ENCODE measurements at places on chromosomes 7 and 10.
A peak's percentile ranks its signal among the peaks of the same experiment; 100 is the strongest.

- DNase-seq = no peak
These were observed 45.7 kb downstream of the ZNF138 start for GRCh38 chr7:64839910-64840309.

- no peak for DNase-seq
These were observed 330.1 kb downstream of the EXOC4 start for GRCh38 chr7:133582766-133583523.

GRCh38 chr10:24603333-24603732 lies 120.4 kb downstream of the ARHGAP21 start:
- DNase-seq = no peak

GRCh38 chr7:94395141-94396036 lies 694 bp downstream of the COL1A2 start:
- DNase-seq = peak; percentile 94

GRCh38 chr7:42449431-42449830 lies 212.4 kb upstream of the GLI3 start:
- DNase-seq = no peak

DNA sequence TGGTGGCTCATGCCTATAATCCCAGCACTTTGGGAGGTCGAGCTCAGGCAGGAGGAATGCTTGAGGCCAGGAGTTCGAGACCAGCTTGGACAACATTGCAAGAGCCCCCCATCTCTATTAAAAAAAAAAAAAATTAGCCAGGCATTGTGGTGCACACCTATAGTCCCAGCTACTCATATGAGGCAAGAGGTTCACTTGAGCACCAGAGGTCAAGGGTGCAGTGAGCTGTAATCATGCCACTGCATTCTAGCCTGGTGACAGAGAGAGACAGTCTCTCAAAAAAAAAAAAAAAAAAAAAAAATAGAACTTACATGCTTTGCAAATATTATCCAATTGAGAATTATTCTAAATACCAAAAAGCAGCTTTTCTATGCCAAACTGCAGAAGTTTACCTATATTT lies 11.0 kb downstream of the KIN start:
- DNase-seq = no peak

DNA sequence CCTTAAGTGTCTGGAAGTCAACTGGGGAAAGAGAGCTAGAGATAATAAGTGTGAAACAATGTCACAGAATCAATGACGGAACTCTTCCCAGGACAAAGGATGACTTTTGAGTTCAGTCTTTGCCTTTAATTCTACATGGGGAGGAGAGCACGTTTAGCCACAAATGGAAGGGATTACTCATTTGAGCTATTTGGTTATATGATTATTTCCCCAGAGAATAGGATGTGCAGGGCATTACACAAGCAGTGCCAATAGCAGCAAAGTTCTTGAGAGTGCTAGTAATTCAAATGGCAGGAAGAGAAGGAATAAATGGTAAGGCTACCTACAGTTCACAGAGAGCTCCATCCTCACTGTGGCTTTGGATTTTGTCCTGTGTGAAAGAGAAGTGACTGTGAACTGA lies 6.0 kb downstream of the EGFR start:
- no peak for DNase-seq

DNA sequence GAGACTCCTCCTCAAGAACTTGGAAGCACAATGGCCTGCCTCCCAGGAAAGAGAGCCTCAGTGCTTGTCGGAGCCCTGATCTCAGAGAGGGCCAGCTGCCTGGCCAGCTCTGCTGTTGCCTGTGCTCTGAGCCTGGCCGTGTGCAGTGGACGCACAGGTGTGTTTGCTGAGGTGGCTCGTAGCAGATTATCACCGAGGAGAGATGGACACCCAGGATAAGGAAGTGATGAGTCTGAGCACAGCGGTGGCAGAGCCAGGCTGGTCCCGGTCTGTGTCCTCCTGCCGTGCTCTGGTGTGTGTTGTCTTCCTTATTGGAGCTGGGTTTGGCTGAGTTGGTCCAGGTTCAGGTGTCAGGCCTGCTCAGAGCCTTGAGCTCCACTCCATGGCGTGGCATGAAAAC lies 208.5 kb downstream of the EBF3 start:
- no peak for DNase-seq

- DNase-seq = no peak
These were observed 339.4 kb upstream of the SHH start for GRCh38 chr7:156151658-156152057.

DNA sequence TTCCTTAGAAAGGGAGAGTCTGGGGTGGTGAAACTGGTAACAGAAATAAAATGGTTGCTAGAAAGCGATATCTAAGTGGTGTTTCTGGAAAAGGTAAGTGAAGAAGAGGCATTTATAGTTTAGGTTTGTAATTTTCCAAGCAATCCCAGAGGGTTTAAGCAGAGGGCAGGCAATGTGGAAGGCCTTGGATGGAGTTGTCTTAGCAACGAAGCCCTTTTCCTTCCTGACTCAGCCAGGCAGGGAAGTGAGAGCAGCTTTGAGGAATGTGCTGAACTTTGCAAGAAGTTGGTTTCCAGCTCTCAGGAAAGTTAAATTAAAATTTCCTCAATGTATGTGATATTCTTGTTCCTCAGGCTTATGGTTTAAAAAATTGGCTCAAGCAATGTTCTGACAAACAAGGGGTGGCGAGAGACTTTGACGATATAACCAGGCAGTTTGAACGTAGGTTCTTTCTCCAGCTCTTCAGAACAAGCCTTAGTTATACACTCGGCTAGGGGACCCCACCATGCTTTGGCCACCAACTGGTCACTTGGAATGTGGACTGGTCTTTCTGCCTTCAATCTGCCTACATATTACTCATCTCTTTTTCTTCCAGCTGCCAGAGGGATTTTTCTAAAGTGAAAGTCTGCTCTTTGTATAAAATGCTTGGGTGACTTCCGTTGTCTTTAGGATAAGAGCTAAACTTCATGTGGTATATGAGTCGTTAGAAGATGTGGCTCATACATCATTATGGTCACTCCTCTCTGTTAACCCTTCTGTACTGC lies 66.9 kb upstream of the SLC25A13 start:
- DNase-seq = no peak

GRCh38 chr10:1411451-1411850 lies 325.9 kb downstream of the ADARB2 start:
- no peak for DNase-seq

- DNase-seq = no peak
These were observed 550.7 kb downstream of the AUTS2 start for GRCh38 chr7:70148997-70149396.

DNA sequence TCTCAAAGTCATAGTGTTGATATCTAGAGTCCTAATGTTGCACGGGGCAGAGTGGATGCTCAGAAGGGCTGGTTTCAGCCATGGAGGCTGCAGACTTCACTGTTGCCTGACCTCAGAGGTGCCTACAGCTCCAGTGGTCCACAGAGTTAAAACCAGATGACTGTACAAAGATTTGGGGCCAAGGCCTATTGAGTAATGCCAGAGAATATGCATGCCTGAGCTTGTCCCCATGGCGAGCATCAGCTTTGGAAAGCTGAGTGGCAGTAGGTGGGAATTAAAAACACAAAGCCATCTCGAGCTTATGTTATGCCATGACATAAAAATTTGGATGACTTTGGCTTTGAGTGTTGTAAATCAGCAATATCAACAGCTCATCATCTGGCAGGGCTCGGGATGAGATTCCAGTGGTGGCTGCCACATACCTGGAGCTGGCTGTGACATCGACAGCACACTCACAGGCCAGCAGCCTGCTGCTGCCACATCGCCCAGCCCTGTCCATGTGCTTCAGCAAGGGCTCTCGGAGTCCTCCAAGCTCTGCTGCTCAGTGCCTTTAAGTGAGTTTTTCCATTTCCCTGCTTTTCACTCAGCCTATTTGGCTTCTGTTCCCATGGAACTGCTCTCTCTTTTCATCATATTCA lies 379.6 kb downstream of the TNS3 start:
- DNase-seq = no peak

DNA sequence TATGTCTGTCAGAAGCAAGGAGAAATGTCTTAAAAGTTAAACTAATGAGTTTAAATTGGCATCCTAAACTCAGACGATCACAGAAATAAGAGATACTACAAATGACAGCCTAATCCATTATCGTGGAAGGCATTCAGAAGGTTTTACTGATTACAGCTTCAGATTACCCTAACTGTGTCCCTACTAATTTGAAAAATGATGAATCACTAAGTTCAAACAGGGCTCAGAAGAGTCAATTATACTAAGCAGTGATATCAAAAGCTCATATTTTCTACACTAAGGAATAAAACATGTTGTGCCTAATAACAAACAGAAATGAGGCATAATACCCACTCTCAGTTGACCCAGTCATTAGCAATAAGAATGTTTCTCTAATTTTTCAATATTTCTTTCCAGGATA lies 152.0 kb upstream of the NRBF2 start:
- DNase-seq = no peak
